Natural killer cell treated with Interleukin-12 subunit alpha and Interleukin-12 subunit beta and Interleukin-15 and Interleukin-18, amount 100 ng/mL, for 72 hours (primary cell): ENCODE measurements at places on chromosomes 4 and X.

DNA sequence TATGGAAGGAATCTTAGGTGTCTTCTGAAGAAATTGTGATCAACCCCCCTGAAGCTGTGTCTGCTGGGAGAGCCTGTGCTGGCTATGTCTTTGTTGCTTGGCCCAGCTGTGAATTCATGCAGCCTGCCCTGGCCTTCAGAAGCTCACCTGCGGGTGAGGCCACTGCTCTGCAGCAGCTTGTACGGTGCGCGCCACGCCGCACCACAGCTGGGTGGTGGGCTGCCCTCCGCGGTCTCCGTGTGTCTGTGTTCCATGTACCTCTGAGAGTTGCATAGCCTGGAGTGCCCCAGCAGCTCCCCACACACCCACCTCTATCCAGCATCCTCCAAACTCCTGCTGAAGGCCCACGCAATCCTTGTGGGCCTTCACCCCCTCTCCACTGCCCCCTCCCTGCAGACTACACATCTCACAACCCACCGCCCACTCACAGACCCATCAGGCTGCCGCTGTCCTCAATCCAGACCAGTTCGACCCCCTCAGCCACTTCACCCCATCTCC, 65.6 kb downstream of the ENPP6 start:
- no peak overlapping the region for H3K27ac ChIP-seq
- no peak for DNase-seq
- H3K36me3 ChIP-seq, result no peaks in the 10 kb centered on the region
- H3K4me1 ChIP-seq, result no peaks in the 10 kb centered on the region
- H3K27me3 ChIP-seq, result peaks cover 18% of the 10 kb centered on the region

GRCh38 chr4:141304346-141304745, 83.7 kb downstream of the ZNF330 start:
- H3K27me3 ChIP-seq, result peaks cover 15% of the 10 kb centered on the region
- H3K36me3 ChIP-seq, result no peaks in the 10 kb centered on the region
- no peak overlapping the region for H3K4me3 ChIP-seq
- no peak for DNase-seq
- peaks cover 14% of the 10 kb centered on the region for H3K4me1 ChIP-seq
- H3K27ac ChIP-seq, result no peak overlapping the region

DNA sequence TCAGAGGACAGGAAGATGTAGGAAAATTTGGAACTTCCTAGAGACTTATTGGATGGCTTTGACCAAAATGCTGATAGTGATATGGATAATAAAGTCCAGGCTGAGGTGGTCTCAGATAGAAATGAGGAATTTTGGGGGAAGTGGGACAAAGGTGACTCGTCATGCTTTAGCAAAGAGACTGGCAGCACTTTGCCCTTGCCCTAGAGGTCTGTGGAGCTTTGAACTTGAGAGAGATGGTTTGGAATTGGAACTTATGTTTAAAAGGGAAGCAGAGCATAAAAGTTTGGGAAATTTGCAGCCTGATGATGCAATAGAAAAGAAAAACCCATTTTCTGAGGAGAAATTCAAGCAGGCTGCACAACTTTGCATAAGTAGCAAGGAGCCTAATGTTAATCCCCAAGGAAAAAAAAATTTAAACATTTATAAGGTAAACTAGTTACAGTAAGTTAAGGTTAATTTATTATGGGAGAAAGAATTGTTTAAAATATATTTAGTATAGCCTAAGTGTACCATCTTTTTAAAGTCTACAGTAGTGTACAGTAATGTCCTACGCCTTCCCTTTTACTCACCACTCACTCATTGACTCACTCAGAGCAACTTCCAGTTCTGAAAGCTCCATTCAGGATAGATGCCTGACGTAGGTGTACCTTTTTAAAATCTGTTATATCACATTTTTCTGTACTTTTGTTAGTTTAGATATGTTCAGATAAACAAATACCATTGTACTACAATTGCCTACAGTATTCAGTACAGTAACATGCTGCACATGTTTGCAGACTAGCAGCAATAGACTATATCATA, 101.2 kb downstream of the FAM13A start:
- no peak overlapping the region for H3K27ac ChIP-seq
- H3K36me3 ChIP-seq, result no peaks in the 10 kb centered on the region
- H3K4me3 ChIP-seq, result no peak overlapping the region
- H3K4me1 ChIP-seq, result peaks cover 2% of the 10 kb centered on the region

DNA sequence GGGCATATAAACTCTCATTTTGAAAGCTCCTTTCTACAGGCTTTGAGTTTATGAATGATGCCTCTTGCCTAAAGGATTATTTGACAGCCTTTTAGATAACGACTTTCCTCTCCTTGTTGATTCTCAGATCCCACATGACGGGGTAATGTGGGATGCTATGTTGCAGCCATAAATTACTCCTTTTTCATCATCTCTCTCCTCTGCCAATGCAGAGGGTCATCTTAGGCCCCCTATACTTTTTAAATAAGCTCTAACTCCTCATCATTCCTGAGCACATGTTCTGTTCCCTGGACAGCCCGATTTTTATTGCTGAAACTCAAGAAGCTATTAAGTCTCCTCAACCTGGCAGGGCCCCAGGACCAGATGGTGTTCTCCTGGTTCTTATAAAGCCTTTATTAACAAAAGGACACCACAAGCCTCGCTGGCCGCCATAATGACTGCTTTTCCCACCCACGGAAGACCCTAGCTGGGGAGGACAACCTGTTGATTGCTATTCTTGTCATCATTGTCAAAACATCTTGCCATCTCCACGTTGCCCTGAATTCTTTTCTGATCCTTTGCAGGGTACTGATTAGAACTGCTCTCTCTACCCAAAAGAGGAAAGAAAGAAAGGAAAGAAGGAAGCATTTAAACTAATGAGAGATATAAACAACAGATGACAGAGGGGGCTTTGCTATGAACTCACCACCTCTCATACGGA, 150.7 kb downstream of the DHX15 start:
- no peak for DNase-seq
- no peak overlapping the region for H3K4me3 ChIP-seq
- no peaks in the 10 kb centered on the region for H3K4me1 ChIP-seq
- no peak overlapping the region for H3K27ac ChIP-seq
- no peaks in the 10 kb centered on the region for H3K36me3 ChIP-seq

DNA sequence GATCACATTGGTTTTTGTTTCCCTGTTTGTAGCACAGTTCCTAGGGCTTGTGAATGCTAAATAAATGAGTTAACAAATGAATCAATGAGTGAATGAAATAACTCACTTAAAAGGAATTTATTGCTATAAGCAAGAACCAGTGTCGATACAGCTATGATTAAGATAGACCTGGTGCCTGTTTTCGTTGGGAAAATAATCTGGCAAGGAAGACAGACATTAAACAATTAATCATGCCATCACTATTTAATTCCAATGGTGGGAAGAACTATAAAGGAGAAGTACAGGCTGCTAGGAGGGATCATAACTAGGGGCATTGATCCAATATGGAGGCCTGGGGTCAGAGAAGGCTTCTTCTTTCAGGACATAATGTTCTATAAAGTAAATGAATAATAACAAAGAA, 4.5 kb upstream of the CBR4 start:
- peaks cover 52% of the 10 kb centered on the region for H3K4me1 ChIP-seq
- DNase-seq, result no peak
- no peak overlapping the region for H3K4me3 ChIP-seq
- no peaks in the 10 kb centered on the region for H3K27me3 ChIP-seq
- no peak overlapping the region for H3K27ac ChIP-seq

- no peak for DNase-seq
- no peak overlapping the region for H3K27ac ChIP-seq
Observed at GRCh38 chrX:107448625-107448997, 841 bp upstream of the FRMPD3 start.

DNA sequence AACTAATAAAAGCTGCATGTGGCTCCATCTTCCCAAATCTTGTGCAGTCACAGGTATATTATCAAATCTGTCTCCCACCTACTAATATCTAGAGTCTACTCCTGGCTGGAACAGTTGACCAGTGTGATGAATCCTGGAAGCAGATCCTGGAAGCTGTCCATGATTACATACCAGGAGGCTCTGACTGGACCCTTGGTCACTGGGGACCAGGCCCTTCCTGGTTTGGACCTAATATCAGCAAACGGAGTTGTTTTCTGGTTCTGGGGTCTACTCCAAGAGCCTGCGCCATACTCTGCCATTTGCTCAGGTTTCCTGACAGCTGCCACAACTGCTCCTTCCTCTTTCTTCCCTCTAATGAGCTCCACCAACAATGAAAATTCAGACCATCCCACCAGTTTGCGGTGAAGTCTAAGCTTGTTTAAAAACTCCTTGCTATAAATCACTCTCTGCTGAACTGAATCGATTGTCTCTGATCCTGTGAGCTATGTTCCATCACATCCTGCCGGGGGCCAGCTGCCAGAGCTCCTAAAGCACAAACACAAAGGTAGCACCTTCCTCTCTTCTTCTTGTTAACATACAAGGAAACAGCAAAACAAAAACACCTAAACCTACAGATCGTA, 114.2 kb downstream of the PALLD start:
- H3K4me1 ChIP-seq, result no peaks in the 10 kb centered on the region
- no peaks in the 10 kb centered on the region for H3K36me3 ChIP-seq
- DNase-seq, result no peak
- H3K4me3 ChIP-seq, result no peak overlapping the region
- peaks cover 20% of the 10 kb centered on the region for H3K27me3 ChIP-seq
- H3K27ac ChIP-seq, result no peak overlapping the region

GRCh38 chrX:74781507-74782034, 143.7 kb downstream of the NEXMIF start:
- no peak for DNase-seq
- no peaks in the 10 kb centered on the region for H3K4me1 ChIP-seq
- H3K36me3 ChIP-seq, result no peaks in the 10 kb centered on the region
- no peak overlapping the region for H3K27ac ChIP-seq
- H3K4me3 ChIP-seq, result no peak overlapping the region
- H3K27me3 ChIP-seq, result peaks cover 13% of the 10 kb centered on the region

DNA sequence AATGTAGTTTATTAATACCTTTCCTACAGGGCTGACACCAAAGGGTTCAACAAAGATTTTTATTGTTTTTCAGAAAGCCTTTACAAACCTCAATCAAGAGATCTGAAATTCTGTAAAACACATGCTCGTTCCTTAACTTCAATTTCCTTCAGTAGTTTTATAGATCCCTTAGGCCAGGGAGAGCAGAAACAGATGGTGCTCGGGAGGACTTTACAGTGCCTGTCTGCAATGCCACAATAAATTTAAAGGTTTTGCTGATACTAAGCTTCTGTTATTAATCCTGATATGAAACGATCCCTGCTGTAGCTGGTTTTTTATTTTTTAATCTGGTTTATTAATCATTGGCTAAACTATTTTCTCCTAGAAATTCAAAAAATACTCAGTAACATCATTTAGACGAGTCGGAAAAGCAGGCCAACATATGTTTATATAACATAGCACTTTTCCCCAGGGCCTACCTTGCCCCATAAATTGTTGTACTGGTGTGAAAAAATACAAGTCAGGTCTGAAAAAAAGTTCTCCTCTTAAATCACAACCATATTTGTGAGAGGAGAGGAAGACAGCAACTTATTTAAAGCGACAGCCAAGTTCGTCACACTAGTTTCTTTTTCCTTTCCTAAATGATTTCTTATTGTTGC, 39.8 kb downstream of the SHISA3 start:
- H3K36me3 ChIP-seq, result peaks cover 36% of the 10 kb centered on the region
- DNase-seq, result no peak
- H3K4me3 ChIP-seq, result no peak overlapping the region
- peaks cover 3% of the 10 kb centered on the region for H3K4me1 ChIP-seq
- H3K27ac ChIP-seq, result no peak overlapping the region
- no peaks in the 10 kb centered on the region for H3K27me3 ChIP-seq
